ENCODE measurements at places on chromosomes 13 and 19.

GRCh38 chr19:27955485-27956480 is 1257.2 kb downstream of the UQCRFS1 start:
- no peak for DNase-seq

GRCh38 chr19:33469171-33470039 is 52.2 kb downstream of the PEPD start:
- DNase-seq = no peak

DNA sequence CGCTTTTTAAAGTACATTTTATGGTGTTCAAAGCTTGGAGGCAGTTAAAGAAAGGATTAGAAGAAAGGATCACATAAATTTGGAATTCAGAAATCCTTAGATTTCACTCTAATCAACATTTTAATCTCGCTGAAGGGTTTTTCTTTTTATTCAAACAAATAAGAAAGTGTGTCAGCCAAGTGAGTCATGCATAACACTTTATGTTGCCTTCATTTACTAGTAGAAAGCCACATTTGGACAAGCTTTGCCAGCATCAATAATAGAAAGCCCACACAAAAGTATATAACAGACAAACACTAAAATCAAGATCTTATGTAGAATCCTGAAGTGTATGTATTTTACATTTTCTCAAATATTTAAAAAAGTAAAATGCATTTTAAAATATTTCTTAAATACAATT is 154.9 kb upstream of the TRPC4 start:
- DNase-seq = no peak

DNA sequence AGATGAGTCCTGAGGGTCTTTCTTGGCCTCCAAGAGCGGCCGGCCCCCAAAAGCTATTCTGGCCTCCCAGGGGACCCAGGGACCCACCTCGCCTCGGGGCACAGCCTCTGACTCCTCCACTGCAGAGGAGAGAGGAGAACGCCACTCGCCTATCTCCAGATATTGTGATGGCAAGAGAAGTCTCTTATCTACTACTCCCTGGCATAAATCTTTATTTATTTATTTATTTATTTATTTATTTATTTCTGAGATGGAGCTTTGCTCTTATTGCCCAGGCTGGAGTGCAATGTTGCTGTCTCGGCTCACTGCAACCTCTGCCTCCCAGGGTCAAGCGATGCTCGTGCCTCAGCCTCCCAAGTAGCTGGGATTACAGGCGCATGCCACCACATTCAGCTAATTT is 11.0 kb downstream of the SLC7A9 start:
- no peak for DNase-seq

- no peak for DNase-seq
Observed at GRCh38 chr19:54518844-54519243, 16.2 kb downstream of the LAIR2 start.

DNA sequence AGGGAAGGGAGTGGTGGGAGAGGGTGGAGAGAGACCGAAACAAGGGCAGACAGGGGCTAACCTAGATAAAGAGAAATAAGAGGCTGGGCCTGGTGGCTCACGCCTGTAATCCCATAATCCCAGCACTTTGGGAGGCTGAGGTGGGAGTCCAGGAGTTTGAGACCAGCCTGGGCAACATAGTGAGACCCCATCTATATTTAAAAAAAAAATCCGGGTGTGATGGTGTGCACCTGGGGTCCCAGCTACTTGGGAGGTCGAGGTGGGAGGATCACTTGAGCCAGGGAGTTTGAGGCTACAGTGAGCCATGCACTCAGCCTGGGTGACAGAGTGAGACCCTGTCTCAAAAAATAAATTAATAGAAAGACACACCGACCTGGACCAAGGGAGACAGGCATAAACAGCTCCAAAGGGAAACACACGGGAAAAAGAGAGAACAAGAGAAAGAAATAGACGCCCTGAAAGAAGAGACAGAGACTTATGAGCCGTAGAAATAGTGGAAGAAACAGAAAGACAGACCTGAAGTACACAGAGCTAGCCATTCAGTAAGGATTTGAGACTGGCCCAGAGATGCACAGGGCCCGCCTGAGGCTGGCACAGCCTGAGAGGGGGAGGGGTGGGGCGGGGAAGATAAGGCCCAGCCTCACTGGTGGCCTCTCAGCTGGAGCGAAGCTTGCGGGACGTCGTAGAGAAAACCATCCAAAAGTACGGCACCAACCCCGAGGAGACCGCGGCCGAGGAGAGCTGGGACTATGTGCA is 2.2 kb downstream of the CD37 start:
- no peak for DNase-seq

GRCh38 chr13:22076658-22077057 is 405.8 kb downstream of the FGF9 start:
- no peak for DNase-seq

DNA sequence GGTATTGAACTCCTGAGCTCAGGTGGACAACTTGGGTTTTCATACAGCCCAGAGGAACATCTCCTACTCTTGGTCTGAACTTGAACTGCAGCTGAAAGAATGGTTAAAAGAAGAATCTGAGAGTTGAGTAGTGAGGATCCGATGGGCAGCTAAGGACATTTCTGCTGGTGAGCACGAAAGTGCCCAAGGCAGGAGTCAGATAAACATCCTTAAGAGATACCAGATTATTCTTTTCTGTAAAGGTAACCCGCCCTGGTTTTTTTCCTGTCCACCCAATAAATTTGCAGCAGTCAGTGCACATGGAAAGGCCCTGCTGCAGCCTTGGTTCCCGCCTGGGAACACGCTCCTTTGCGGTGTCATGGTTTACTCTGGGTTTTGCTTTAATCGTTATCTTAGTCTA is 78.4 kb upstream of the ARHGEF7 start:
- DNase-seq = no peak

DNA sequence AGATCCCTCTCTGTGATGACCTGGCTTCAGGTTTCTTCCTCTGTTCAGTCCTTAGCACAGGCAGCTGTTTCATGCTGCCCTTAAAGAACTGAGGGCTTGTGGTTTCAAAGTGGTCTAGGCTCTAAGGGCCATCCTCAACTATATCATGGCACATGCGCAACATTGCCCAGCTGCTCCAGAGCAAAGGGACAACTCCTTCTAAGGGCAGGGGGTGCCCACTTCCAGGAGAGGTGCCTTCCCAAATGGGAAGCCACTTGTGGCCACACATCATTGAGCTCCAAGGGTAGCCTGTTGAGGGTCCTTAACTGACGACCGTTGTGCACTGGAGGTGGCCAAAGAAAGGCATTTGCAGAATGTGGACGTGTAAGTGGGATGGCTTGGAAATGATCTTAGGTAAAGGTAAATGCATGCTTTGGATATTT is 7.3 kb downstream of the GPR183 start:
- no peak for DNase-seq

DNA sequence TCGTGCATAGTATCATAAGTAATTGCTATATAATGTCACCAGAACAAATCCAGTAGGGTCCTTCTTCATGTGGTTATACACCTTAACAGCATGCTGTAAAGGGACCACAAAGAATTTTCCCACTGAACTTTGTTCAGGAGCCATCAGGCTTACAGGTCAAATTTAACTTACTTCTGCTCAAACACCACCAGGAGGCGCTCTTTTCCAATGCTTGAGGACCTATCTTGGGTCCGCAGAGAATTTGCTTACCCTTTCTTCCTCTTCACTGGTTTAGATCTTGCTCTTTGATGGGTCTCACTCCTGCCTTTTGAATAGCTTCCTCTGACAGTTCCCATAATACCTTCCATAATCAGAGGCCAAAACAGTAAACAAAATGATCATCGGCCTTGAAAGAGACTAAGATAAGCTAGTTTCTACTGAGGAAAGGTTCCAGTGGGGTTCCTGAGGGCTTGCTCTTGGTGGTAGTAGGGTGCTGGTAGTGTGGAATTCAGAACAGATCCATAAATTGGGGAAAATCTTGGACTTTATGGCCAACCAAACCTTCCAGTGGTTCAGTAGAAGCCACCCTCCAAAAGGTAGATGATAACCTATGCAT is 37.4 kb downstream of the SCGB2B2 start:
- peak; percentile 68 for DNase-seq

GRCh38 chr19:19107654-19108053 is 30.6 kb downstream of the TMEM161A start:
- DNase-seq = no peak

DNA sequence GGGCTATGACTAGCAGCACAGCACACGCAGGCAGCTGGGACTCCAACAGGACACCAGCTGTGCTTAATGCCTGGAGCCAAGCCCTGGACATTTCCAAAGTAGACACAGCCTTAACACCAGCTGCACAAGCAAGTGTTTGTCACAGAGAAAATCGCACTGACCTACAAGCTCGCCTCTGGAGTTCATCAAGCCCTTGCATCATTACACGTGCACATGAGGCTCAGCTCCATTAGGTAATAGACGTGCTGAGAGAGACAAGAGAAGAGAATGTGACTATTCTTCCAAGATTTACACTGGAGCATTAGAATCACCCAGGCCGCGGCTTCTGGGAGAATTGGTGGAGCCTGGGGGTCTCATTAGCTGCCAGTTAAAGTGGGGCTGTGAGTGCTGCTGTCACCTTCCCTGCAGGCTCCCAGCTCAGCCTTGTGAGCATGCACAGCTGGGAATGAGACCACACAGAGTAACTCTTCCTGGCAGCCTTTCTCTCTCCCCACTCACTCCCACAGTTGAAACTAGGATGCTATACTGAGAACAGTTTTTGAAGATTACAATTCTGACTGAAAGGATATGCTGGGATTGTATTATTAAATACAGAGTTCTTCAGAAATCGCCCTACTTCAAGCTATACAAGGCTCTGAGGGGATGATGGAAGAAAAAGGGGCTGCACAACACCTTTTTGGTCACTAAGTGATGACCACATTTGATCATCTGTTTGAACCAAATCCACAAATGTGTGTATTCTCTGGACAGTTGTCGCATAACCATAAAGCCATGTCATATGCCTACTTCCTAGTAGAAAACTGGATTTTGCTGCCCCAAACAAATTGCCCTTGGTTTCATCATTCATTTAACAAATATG is 10.5 kb downstream of the STOML3 start:
- DNase-seq = peak; percentile 10

Data from AG10803 (cell line).